ENCODE measurements at places on chromosomes 16 and 17.
A peak's percentile ranks its signal among the peaks of the same experiment; 100 is the strongest.

- DNase-seq, result no peak
Observed at GRCh38 chr16:85913688-85914422, 14.9 kb downstream of the IRF8 start.

DNA sequence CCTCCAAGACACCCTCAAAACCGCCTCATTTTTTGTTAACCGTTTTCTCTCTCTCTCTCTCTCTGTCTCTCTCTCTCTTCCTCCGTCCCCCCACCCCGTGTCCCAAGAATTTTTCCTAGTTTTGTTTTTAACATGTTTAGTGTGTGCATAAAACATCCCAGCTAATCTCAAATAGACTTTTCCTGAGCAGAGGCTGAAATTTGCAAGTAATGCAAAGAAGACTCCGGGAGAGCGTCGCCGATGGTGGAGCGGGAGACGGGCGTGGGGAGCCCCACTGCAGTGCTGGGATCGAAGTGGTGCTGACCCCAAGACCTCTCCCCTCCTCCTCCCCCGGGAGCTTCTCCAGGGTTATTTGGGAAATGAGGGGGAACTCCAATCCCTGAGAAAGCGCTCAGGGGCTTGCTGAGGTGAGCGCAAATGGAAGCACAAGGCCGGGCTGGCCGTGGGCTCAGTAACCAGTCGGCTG lies 4.7 kb upstream of the DLX4 start:
- no peak for DNase-seq

GRCh38 chr17:8256691-8257090 lies 7.6 kb downstream of the PFAS start:
- no peak for DNase-seq

- DNase-seq, result no peak
Observed at GRCh38 chr17:57622683-57623433, 122.2 kb downstream of the CCDC182 start.

- no peak for DNase-seq
Observed at GRCh38 chr16:66844342-66845079, at the start of gene CA7. CA7 (plus strand) TSS chr16:66844414; CDS start chr16:66844488, 74 bp downstream.

GRCh38 chr17:34360601-34361270 lies 2.3 kb downstream of the CCL1 start:
- no peak for DNase-seq

- no peak for DNase-seq
Observed at GRCh38 chr16:62638964-62639870, 603.0 kb upstream of the CDH8 start.

DNA sequence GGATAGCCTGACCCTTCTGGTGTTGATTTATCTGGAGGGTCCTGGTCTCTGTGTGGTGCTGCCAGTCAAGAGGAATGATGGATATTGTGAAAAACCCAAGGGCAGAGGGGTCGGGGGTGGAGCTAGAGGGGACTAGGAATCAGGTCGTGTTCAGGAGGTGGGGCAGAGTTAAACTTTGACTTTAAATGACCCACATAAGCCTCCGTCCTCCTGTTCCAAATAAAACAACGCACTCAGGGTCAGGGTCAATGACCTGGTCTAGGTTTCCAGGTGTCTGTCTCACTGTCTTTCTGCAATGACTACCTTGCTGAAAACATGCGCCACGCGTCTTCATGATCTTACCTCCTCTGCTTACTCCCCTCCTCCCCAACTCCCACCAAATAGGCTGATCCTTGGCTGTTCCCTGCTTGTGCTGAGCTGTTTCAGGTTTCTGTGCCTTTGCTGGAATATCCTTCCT lies 14.7 kb downstream of the AOC3 start:
- DNase-seq, result no peak

DNA sequence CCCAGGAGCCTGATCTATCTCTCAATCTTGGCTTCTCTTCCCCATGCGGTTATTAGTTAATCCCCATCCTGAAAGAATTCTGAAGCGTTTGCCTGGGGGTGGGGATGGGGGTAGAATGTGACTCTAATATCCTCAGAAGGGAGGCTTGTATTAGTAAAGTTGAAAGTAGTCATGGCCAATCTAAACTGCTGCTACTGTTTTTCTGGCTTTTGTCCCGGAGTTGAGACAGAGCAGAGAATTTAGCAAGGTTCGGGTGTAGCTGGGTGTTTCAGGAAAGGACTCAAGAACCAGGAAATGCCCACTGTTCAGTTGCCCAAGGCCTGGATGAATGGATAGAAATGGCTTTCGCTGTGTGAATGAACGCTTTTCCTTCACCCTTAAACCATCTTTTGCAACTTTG lies 17.6 kb upstream of the ITGAM start:
- no peak for DNase-seq

GRCh38 chr16:75097941-75098901 lies 18.4 kb downstream of the LDHD start:
- no peak for DNase-seq

- no peak for DNase-seq
Observed at GRCh38 chr16:27690608-27691007, 140.7 kb downstream of the KATNIP start.

GRCh38 chr16:2977440-2977839 lies 2.8 kb downstream of the PKMYT1 start:
- DNase-seq, result no peak

DNA sequence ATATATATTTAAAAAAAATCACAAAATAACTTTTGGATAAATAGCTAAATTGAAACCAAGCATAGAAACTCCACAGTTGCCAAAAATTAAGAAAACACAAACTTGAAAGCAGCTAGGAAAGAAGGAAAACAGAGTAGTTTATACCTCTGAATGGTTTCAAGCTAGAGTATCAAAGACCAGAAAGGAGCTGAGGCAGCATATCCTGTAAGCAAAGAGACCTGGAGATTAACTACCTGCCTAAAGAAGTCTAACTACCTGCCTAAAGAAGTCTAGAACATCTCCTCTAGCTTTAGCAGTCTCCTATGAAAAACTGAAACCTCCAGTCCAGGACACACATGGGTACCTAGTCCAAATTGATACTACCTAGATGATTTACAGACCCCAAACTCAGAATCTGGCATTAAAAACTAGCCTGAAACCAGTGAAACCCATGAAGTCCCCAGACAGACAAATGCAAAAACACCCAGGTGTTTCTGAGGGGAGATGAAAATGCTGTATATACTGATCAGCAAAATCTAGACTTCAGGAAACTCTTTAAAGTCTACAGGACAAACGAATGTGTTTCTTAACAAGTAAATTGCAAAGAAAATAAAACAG lies 17.6 kb downstream of the APPBP2 start:
- no peak for DNase-seq

DNA sequence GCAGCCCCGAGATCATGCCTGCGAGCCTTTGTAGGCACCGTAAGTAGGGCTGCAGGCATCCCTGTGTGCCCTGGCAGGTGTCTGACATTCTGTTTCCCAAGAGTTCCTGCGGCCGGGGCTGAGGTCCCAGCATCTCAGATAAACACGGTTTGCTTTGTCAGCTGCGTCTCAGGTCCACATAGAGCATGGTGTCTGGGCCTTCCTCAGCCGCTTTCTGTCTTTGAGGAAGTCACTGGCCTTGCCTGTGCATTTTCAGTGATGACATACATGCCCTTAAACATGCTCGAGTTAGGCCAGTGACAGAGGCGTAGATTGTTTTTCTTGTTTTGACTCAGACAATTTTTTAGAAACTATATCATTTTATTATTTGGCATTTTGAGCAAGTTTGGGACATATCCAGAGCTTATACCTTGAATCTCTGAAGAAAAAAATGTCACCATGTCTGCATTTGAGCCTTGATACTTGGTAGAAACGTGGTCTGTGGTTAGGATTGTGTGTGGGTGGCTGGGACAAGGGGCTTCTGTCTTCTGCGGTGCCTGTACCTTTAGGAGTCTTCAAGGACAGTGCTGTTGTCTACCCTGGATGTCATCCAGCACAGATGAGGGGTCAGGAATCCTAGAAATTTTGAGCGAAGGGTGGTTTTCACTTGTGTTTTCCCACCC lies 105.8 kb downstream of the SNX29 start:
- no peak for DNase-seq

- DNase-seq, result no peak
Observed at GRCh38 chr17:14910916-14911315, 354.2 kb downstream of the PMP22 start.

DNA sequence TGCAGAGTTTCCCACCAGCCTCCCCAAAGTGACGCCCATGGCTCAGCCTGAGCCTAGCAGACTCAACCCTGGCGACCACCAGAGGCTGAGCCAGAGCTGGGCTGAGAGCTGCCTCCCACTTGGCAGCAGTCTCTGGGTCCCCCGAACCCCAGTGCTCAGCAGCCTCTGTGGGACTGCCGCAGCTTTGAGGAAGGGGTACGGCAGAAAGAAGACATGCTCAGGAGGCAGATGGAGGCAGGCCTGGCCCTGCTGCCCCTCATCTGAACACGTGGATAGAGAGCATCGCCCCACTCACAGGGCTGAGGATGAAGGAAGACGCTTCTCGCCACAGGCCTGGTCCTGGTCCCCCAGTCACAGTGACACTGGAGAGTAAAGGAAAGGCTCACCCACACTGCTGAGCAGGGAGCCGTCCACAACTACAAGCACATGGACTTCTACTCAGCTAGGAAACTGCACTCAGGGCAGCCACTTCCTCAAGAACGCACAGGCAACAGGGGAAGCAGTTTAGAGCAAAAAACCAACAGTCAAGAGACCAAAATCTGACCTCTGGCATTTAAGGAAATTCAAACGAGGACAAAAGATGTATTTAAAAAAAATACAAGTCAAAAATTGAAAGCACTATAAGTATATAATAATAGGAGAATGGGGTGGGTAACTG lies 45.2 kb upstream of the GSG1L start:
- DNase-seq, result no peak

DNA sequence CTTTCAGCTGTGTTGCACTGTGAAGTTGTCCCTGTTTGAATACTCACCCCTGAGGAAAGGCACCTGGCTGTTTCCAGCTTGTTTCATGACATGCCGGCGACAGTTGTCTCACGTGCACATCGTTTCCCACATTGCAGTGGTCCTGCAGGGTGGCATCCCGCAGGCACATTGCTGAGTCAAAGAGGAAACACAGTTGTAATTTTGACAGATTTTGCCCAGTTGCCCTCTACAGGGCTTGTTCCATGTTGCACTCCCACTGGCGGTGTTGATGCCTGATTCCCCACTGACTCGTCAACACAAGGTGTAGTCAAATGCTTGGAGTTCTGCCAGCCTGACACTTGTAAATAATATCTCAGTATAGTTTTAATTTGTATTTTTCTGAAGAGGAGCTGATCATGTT lies 23.8 kb downstream of the EPN2 start:
- DNase-seq, result no peak

DNA sequence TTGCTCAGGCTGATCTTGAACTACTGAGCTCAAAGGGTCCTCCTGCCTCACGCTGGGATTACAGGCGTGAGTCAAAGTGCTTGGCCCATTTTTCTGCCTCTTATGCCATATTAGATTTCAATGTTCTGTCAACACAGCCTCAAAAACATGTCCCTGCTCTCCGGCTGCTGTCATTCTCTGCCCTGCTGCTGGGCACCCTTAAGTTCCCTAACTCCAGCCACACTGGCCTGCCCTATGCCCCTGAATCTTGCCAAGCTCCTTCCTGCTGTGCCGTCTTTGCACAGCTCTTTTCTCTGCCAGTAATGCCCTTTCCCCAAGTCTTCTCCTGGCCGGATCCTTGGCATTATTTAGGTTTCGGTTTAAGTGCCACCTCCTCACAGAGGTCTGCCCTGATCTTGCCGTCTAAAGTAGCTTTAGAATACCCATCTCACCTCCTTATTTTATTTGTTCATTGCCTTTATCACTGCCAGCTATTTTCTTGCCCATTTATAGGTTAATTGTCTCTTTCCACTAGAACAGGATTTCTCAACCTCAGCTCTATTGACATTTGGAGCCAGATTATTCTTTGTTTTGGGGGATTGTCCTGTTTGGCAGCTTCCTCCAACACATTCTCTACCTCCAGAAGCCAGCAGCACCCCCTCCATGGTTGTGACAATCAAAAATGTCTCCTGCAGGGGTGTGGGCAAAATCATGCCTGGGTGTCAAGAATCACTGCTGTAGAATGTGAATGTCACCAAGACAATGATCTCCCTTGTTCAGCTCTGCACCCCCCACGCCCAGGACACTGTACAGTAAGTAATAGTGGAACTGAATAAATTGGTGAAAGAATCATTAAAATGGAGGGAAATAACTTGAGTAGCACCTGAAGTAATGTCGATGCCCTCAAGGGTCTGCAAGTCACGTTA lies 168.2 kb downstream of the CYLD start:
- no peak for DNase-seq

- no peak for DNase-seq
Observed at GRCh38 chr16:76780556-76780955, 410.4 kb upstream of the MON1B start.

- no peak for DNase-seq
Observed at GRCh38 chr17:74215342-74215727, 2.0 kb downstream of the TTYH2 start.

DNA sequence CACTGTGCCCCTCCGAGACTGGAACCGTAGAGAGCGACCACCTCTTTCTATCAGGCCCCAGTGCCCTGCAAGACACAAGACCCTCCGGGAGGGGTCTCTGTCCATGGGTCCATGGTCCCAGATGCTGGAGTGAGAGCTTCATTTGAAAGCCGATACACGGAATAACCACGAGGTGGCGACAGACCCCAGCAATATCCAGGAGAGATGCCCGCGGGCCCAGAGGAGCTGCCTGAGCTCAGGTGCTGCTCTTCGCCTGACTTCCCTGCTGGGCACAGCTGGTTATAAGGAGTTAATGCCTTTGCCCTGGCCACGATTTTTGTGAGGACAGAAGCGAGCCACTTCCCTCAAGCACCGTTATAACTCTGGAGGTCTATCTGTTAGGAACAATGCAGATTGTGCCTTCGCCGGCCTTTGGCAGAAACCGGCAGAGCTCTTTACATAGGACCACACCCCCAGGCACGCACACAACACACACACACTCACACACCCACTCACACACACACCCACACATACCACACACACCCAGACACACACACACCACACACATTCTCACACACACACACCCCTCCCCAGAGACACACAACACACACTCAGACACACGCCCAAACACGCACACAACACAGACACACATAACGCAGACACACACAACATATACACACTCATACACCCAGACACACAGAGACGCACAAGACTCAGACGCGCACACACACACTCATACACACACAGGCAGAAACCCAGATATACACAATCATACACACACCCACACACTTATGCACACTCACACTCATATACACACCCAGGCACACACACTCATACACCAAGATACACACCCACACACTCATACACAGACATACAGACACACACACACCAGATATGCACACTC lies 436.4 kb downstream of the SOX9 start:
- DNase-seq, result peak; percentile 13

GRCh38 chr16:35188288-35189155 lies 1729.1 kb downstream of the TP53TG3F start:
- DNase-seq, result no peak
